ENCODE measurements at places on chromosomes 2 and 18.

- DNase-seq = no peak
Observed at GRCh38 chr2:241451840-241452506, 56.4 kb downstream of the STK25 start.

DNA sequence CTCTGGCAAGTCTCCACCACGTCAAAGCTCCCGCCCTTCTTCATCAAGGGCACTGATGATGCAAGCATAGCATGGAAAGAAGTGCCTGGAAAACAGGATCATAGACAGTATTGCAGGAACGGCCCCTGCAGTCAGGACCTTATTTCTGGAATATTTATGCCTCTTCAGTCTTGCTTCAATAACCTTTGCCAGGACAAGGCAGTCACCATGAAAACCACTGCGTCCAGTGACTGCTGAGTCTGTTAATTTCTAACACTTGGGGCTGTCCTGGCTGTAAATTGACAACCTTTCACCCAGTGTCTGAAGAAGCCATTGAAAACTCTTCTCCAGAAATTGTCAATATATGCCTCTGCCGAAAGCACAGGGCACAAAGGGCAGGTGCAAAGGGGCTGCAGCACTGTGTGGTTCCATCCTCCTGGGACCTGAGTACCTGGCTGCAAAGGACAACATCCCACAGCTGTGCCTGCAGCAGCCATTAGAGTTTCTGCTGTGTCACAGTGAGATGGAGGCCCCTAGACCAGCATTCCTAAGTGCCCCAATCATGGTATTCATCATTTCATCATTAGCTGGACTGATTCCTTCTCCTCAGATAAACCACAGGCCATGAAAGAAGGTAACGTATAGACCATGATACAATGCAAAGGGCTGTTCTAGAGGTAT, 819.6 kb downstream of the RNF144A start:
- DNase-seq = peak; percentile 29

GRCh38 chr2:71603311-71603811, 150.0 kb downstream of the DYSF start:
- no peak for DNase-seq

- no peak for DNase-seq
Observed at GRCh38 chr2:88416016-88416663, 36.4 kb downstream of the FOXI3 start.

- DNase-seq = no peak
Observed at GRCh38 chr2:8433390-8433789, 248.5 kb upstream of the ID2 start.

DNA sequence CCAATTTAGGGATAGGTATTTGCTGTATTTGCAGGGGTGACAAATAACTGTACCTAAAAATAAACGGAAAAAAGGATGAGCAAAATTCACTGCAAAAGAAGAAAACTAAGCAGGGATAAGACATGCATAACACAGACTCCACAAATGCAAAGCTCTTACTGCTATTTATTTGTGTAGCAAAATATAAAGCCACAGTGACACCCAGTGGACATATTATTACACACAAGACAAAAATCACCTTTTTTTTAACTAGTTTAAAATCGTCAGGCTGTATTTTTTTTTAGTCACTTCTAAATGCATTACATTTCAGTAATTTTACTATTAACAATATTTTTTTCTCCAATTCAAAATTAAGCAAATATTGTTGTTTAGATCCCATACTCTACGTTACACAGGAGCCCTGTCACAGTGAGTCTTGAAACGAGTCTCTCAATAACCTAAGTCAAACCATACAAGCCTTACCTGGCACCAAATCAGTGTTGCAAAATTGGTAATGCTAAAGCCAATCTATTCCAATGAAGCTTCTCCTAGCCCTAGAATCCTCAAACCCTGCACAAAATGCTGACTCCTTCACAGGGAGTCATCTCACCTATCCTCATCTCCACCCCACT, 23.7 kb downstream of the METTL4 start:
- peak; percentile 20 for DNase-seq

- no peak for DNase-seq
Observed at GRCh38 chr2:74441170-74441689, 507 bp downstream of the RTKN start.

GRCh38 chr18:55647331-55647730, 59.3 kb upstream of the TCF4 start:
- DNase-seq = no peak

- DNase-seq = no peak
Observed at GRCh38 chr2:191287820-191288219, 42.6 kb downstream of the MYO1B start.

DNA sequence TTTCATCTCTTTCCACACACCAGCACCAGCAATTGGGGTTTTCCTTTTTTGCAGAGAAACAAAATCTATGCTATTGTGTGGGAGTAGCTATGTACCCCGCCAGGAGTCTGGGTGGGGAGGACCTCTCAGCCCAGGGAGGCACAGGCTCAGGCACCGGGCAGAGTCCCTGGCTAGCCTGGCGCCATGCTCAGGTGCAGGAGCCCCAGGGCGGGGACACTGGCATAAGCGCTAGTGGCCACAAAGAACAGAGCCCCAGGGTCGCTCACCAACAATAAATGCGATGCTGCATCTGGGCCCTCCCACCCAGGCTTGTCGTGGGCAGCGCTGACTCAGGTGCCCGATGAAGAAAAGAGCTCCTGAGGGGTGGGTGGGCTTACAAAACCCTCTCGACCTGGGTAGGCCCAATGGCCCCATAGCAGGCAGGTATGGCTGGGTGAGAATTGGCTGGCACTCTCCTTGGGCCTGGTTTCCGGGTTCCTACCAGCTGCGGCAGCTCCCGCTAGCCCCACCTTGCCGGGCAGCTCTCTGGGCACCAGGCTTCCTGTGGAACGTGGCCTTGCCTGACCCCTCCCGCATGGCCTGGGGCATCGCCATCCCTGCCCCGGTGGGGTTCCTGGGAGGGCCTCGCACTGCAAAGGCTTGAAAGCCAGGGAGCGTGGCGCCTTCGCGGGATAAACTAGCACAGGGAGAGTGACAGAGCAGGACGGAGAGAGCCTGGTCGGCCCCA, 31.8 kb upstream of the COL6A3 start:
- DNase-seq = no peak

- no peak for DNase-seq
Observed at GRCh38 chr2:120237491-120237902, 14.3 kb upstream of the TMEM185B start.

DNA sequence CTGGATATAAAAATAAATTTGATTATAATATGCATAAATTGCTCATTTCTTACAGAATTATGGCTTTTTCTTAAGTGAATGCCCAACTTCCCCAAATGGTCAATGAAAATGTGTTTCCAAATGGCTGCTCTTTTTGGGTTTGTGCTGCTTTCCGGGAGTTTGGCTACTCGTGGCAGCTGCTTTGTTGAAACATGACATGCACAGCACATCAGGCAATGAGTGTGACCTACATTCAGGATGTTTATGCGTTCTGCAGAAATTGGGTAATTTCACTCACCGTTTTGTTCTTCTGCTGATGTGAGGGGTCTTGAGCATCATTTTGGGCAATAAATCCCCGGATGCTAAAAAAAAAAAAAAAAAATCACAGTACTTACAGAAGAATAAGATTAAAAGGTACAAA, 825.0 kb upstream of the KLHL29 start:
- no peak for DNase-seq

- DNase-seq = no peak
Observed at GRCh38 chr2:235747001-235747785, 253.3 kb downstream of the AGAP1 start.

All from NCI-H345 (cell line).